Renal pelvis (tissue), 12 donors: ENCODE measurements at places on chromosomes 1 and 21.

DNA sequence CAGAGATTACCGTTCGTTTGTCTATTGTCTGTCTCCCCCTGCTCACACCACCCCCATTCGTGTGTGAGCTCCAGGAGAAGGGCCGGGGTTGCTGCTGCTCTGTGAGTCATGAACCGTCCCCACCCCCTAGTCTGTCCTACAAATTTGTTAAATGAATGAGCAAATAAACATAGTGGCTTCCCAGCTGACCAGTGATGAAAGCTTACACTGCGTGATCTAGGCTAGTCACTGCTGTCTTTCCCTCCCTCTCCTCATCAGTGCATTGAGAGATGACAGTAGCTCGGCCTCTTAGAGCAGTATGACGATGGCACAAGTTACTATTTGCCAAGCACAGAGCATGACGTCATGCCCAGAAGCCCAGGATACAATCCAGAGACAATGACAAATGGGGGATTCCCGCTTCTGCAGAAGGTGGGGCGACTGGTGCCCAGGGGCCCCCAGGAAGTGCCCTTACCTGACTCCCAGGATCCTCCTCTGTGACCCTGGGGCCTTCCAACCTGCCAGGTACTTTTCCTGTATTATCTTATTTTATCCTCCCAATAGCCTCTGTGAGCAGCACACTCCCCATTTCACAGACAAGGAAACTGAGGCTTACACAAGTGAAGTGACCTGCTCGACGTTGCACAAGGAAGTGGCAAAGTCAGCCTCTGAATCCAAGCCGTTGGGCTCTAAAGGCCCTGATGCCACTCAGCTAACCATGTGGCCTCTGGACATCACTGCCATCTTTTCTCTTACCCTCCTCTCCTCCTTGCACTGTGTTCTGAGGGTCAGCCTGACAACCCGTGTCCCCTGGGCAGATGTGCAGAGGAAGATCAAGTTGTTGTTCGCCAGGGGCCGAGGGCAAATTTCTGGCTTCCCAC, 8.6 kb upstream of the EPHA2 start:
- DNase-seq: no peak

GRCh38 chr1:156658496-156658895, 16.6 kb downstream of the BCAN start:
- no peak for DNase-seq

DNA sequence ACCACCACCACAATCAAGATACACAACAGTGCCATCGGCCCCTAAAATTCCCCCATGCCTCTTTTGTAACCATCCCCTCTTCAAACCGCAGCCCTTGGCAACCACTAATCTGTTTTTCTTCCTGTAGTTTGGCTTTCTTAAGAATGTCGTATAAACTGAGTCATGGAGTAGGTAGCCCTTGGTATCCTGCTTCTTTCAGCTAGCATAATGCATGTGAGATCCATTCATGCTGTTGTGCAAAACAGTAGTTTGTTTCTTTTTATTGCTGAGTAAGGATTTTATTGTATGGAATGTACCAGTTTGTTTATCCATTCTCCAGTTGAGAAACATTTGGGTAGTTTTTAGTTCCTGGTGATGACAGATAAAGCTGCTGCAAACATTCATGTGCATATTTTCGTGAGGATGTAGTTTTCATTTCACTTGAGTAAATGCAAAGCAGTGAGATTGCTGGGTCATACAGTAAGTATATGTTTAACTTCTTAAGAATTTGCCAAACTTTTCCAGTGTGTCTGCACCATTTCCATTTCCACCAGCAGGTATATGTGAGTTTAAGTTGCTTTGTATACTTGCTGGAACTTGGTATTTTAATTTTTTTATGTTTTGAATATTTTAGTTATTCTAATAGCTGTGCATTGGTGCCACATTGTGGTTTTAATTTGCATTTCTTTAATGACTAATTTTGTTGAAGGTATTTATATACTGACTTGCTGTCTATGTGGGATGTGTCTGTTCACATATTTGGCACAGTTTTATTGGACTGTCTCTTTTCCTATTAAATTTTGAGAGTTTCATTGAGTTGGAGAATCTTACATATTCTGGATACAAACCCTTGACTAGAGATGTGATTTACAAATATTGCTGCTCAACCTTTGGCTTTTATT, 148.4 kb upstream of the MAP1LC3C start:
- no peak for DNase-seq

DNA sequence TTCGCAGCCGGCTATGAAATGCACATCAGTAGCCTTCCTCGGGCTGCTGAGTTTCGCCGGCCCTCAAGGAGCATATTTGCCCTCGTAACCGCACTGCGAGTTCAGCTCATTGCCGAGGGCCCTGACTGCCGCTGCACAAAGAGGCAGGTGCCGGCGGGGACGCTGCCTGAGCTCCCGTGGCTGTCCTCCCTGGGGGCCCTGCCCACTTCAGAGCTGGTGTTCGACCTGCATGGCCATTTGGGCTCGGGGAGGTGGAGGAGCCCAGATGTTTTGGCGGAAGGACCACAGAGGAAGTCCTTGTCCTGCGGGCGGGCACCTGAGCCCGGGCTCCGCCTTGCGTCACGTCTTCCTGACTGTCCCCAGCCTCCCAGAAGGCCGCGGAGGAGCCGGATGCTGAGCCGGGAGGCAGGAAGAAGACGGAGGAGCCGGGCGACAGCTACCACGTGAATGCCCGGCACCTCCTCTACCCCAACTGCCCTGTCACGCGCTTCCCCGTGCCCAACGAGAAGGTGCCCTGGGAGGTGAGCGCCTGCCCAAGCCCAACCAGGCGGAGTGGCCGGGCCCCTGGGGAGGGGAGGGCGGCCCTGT, 29.9 kb upstream of the LRRC3 start:
- DNase-seq: no peak

DNA sequence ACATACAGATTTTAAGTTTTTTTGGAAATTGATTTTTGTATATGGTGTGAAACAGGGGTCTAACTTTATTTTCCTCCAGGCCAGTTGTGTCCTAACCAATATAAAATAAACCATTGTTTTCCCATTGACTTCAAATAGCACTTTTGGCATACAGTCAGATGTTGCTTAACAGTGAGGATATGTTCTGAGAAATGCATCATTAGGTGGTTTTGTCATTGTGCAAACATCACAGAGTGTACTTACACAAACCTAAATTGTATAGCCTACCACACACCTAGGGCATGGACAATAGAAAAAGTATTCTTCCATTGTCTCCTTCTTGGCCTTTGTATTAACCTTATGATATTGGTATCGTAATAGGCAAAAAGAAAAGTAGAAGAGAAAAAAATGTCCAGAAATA, 37.4 kb upstream of the DISP1 start:
- no peak for DNase-seq

- DNase-seq: peak; percentile 38
These were observed 30.6 kb upstream of the JUN start for GRCh38 chr1:58814251-58815068.

- DNase-seq: no peak
These were observed 30.2 kb downstream of the WDR4 start for GRCh38 chr21:42848932-42849758.

- DNase-seq: no peak
These were observed 1.4 kb upstream of the SOD1 start for GRCh38 chr21:31658053-31658452.

DNA sequence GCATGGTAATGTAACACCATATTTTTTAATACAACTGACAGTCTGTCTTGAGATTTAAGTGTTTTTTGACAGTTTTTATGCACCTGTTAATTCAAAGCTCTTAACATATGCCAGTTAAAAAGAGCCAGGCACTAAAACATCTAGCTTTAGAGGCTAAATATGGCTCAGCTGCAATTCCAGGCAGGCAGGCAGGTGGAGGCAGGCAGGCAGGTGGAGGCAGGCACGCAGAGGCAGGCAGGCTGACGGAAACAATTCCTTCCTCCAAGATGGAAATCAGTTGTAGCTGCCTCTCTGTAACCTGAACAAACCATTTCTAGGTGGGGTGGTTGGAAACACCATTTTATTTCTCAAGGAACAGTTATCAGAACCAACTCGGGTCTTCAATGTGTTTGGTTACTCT, 51.2 kb downstream of the GORAB start:
- DNase-seq: no peak

DNA sequence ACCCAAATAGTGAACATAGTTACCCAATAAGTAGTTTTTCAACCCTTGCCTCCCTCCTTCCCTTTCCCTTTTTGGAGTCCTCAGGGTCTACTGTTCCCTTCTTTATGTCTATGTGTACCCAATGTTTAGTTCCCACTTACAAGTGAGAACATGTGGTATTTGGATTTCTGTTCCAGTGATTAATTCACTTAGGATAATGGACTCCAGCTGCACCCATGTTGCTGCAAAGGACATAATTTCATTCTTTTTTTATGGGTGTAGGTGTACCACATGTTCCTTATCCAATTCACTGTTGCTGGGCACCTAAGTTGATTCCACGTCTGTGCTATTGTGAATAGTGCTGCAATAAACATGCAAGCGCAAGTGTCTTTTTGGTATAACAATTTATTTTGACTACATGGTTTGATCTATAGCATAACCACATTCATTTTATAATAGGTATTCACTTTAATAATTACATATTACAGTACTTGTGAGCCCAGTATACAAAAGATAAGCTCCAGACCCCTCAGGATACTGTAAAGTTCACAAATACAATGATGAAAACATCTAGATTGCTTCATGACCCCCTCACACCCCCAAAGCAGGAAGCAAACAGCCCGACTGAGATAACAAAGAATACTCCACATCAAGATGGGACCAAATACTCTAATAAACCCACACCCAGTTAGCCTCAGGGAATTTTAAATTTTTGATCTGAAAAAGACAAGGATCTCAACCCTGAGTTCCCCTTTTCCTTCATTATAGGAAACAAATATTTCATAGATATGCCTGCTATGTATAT, 45.3 kb downstream of the PUM1 start:
- DNase-seq: no peak

DNA sequence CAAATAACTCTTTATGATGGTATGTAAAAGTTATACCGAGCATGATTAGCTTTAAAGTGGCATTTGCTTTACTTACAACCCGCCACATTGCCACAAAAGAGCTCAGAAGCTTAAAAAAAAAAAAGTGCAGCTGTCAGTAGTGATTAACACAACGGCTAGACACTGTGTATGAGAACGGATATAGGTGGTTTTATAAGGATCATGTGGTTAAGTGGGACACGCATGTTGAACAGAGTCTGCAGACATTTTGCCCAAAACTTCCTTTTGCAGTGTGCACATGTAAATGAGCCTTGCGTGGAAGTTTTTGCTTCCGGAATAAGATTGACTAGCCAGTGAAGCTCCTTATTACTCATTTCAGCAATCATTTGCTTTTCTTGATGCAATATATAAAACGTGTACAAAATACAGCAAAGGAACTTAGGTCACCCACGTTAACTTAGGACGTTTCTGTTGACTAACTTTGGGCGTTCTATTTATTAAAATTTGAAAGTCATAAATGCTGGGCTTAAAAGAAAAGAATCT, 58.7 kb upstream of the RGS1 start:
- no peak for DNase-seq

DNA sequence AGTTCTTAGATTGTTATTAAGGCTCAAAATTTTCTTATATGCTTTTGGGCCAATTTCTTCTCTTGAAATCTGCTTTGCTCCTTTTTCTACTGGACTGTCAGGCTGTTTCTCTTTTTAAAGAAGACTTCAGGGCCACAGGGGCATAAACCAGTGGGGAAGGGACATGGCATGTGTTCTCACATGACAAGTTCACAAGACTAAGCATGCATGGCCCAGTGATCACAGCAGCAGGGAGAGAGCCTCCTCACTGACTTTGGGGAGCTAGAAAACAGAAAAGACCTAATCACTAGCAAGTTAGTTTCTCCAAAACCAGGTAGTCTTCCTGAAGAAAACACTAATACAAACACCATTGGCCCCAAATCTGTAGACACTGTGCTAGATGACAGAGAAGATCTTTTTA, 64.8 kb downstream of the RAB3GAP2 start:
- peak; percentile 45 for DNase-seq

- no peak for DNase-seq
These were observed 829 bp downstream of the PEA15 start for GRCh38 chr1:160206036-160206389.

- DNase-seq: no peak
These were observed 11.7 kb upstream of the RNF2 start for GRCh38 chr1:185033686-185034085.

DNA sequence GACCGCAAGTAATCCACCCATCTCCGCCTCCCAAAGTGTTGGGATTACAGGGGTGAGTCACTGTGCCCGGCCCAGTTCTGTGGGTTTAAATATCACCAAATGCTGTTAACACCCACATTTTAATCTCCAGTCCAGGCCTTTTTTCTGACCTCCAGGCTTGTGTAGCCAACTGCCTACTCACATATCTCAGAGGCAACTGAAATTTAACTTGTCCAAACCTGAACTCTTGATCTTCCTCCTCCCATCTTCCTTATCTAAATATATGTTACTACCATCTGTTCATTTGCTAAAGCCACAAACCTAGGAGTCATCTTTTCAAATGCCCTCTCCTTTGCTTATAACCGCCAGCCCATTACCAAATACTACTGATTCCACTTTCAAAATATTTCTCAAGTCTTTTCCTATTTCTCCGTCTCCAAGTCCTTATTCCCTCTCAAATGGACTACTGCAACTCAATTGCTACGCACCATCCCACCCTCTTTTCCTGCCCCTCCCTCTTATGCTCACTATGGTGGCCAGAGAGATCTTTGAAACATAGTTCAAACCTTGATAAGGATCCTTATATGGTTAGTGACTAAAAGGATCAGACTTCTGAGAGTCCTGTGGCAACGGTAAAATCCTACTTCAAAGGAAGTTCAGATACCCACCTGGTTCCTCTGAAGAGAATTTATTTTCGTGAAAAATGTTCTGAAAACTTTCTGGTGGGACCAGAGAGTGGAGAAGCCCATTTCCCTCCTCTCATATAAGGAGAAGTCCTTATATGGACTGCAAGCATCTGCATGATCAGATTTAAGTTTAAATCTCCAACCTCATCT, 78.5 kb upstream of the CDC42BPA start:
- DNase-seq: no peak

GRCh38 chr21:35337573-35337972, 288.5 kb upstream of the RUNX1 start:
- DNase-seq: no peak

GRCh38 chr1:87149241-87150041, 179.2 kb upstream of the LMO4 start:
- no peak for DNase-seq

DNA sequence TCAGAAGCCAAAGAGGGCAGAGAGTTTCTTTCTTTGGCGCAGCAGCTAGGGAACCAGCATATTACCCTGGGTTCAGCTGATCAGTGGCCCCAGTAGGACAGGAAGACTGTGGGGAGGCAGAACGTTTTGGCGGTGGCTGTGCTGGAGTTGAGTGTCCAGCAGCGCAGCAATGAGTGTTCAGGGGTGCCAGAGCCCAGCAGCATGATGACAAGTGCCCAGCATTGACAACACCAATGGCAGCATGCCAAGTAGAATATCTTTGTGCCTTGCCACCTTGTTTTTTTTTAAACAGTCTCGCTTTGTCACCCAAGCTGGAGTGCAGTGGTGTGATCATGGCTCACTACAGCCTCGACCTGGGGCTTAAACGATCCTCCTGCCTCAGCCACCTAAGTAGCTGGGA, 106.7 kb upstream of the CDC42BPA start:
- no peak for DNase-seq

- no peak for DNase-seq
These were observed 143.6 kb upstream of the RAB4A start for GRCh38 chr1:229127301-229127700.

GRCh38 chr1:67882196-67882958, 49.1 kb upstream of the GNG12 start:
- DNase-seq: no peak

GRCh38 chr1:97138515-97139032, 417.0 kb downstream of the PTBP2 start:
- no peak for DNase-seq
